ENCODE measurements at places on chromosomes 6 and 20.

DNA sequence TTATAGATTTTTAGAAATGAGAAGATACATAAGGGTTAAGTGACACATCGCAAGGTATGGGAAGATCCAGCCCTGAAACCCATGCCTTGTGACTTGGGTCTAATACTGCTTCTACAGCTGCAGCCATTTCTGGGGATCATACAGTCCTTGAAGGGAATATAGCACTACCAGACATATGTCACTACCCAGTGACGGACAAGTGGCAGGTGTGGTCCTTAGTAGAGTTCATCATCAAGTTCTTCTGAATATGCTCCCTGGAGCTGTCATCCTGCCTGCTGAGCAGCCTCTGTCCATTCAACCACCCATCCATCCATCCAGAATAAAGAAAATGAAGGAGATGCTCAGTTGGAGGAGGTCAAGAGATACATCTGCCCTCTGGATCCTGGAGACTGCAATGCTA, 118.6 kb upstream of the ASF1A start:
- no peak for DNase-seq

DNA sequence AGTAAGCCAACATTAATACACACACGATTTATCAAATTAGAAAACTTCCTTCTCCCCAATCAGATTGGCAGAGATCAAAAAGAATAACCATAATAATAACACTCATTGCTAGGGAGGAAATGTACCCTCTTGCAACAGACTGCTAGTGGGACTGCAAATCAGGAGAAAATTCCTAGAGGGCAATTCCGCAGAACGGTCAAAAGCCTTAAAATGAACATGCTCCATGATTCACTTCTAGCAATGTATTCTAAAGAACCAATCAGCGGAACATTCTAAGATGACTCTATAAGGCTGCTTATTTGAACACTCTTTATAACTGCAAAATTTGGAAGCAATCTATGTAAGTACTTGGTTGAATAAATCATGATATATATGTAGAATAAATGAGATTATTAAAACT, 8.5 kb upstream of the DACT2 start:
- DNase-seq = no peak

- DNase-seq = no peak
Measured at GRCh38 chr20:23585449-23585807, 17.1 kb upstream of the CST9L start.

DNA sequence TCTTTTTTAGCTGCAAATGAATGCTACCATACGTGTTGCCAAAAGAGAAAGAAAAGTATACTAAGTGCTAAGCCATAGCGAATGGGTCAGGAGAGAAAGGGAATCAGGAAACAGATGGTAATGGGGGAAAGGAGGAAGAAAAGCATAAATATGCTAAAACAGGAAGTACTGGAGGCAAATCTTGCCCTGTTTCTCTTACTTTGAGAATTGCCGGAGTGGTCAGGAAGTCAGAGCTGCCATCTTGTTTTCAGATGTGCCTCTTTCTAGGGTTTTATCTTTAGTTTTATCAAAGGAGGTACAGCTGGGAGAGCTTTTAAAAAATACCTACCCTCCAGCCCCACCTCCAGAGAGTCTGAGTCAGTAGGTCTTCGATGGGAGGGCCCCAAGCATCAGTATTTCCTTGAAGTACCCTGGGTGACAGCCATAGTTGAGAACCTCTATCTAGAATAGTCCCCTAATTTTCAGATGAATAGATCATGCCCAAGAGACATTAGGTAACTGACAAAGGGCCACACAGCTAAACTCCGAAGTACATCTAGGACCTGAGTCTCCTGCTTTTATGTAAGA, 193.3 kb downstream of the CLIC5 start:
- no peak for DNase-seq

GRCh38 chr6:151391471-151392413, at the start of gene ZBTB2:
TSS of gene ZBTB2 (minus strand) at chr6:151391559. CDS start at chr6:151373637, 17,922 bp downstream.
- DNase-seq = peak; percentile 50

GRCh38 chr20:44407402-44408184, 52.1 kb downstream of the HNF4A start:
- DNase-seq = no peak

DNA sequence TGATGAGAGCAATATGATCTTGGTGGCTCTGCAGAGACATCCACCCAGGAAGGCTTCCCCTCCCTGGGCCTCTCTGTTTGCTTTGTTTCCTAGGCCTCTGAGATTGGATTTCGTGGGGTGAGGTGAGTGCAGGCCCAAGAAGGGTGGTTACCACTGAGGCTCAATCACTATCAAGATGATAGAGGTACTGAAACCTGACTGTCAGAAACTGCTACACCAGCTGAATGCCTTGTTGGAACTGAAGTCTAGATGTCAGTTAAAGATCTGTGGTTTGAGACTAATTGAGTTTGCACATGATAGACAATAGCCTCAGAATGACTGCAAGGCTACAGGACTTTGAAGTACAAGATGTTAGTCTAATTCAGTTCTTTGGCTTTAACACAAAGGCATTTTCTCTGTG, 15.2 kb downstream of the VNN1 start:
- no peak for DNase-seq

GRCh38 chr6:107665382-107665781, 158.7 kb downstream of the SCML4 start:
- no peak for DNase-seq

- DNase-seq = no peak
Measured at GRCh38 chr6:40764726-40765125, 177.6 kb upstream of the LRFN2 start.

DNA sequence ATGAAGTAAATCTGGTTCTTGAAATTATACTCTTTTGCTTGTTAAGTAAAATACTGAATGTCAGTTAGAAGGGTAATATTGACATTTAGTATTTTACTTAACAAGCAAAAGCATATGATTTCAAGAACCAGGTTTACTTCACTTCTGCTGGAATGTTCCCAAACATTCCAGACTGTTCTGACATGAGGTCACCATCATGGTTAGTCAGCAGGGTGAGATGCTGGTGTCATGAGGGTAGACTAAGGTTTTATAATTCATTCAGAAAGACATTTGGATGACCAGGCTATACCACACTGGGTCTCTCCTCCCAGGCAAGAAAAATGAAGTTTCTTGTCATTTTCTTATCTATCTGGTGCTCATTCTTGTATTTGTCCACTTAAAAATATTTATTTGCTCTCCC, 414.4 kb upstream of the MMS22L start:
- DNase-seq = no peak

GRCh38 chr6:117992856-117993255, 85.8 kb downstream of the SLC35F1 start:
- no peak for DNase-seq

DNA sequence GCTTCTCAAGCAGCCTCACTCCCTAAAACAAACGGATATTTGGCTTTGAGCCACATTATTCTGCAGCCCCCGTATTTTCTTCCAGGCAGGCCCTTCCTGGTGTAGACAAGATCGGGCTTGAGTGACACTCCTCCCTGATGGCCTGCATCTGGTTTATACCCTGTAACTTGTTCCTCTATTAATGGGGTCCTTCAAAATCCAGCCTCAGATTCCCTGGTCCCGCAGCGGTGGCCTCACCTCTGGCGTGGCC, 375 bp upstream of the TMEM14C start:
- DNase-seq = no peak

GRCh38 chr6:10309457-10310329, 105.2 kb downstream of the TFAP2A start:
- DNase-seq = no peak

DNA sequence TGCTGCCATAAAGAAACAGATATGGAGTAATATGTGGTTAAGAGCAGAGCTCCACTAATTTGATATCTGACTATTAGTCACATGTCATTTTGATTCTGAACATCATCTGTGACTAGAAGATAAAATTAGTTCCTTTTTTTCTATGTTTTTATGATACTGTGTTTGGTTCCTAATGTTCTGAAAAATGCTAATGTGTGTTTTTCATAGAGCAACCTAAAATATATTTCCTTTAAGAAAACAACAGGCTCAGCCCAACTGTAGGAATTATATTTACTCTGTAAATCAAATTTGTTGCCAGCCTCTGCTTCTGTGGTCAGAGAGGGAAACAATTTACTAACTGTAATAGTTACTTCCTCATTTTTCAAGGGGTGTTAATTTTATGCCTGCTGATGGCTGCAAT, 33.3 kb upstream of the TXLNB start:
- DNase-seq = no peak

DNA sequence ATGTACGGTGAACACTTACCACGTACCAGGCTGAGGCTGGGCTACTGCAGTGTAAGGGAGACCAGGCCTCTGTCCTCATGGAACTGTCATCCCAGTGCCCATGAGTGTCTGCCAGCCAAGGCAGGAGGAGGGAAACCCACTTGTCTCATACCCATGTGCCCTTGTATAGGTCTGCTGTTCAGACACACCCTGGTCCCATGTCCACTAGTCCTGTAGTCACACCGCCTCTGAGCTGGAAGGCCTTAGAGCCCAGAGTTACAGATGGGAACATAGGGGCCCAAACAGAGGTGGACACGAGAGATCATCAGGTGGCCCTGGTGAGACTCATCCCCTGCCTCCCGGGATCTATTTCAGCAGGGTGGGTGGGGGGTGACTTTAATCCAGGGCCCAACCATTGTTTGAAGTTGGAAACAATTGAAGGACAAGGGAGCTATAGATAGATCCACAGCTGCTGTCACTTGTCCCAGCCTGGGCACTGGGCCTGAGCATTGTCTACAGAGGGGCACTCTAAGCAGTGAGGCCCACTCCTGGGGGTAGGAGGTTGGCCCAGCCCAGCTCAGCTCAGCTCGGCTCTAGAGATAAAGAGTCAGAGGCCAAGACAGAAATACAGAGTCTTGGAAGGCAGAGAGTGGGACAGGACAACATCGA, 14.6 kb downstream of the MYH7B start:
- DNase-seq = no peak

DNA sequence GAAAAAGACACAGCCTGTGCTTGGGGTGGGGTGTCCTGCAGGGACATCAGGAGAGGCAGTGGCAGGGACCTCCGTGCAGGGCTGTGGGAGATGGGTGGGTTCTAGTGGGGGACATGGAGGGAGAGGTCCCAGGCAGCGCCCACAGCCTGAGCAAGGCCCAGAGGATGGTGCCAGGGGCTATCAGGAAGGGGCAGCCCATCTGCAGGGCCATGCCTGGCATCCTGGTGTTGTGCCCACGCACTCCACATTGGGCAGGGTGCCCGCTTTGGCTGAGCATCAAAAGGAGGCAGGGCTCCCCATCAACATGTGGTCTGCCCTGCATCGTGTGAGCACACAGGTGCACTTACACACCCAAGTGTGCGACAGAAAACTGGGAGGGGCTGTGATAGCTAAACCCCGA, 184.3 kb upstream of the SNX9 start:
- DNase-seq = no peak

Measured in GOT3 (cell line).